MM.1S (cell line): ENCODE measurements at places on chromosomes 5 and 9.

GRCh38 chr9:110797611-110798010, 129.0 kb downstream of the MUSK start:
- no peak for DNase-seq
- H3K4me1 ChIP-seq: no peaks in the 10 kb centered on the region
- H3K27ac ChIP-seq: no peak overlapping the region
- no peaks in the 10 kb centered on the region for H3K36me3 ChIP-seq

GRCh38 chr5:65803699-65804391, 81.8 kb downstream of the NLN start:
- no peaks in the 10 kb centered on the region for H3K36me3 ChIP-seq
- DNase-seq: no peak
- no peak overlapping the region for H3K4me3 ChIP-seq
- H3K27me3 ChIP-seq: no peaks in the 10 kb centered on the region

GRCh38 chr5:61293071-61293470, 39.0 kb upstream of the ZSWIM6 start:
- no peaks in the 10 kb centered on the region for H3K36me3 ChIP-seq
- H3K27ac ChIP-seq: no peak overlapping the region
- H3K4me1 ChIP-seq: peaks cover 8% of the 10 kb centered on the region
- DNase-seq: no peak

- peak; percentile 15 for DNase-seq
- no peaks in the 10 kb centered on the region for H3K4me1 ChIP-seq
- H3K27ac ChIP-seq: no peak overlapping the region
- H3K36me3 ChIP-seq: no peaks in the 10 kb centered on the region
- no peak overlapping the region for H3K4me3 ChIP-seq
Measured at GRCh38 chr5:27124590-27124989, 86.2 kb upstream of the CDH9 start.

DNA sequence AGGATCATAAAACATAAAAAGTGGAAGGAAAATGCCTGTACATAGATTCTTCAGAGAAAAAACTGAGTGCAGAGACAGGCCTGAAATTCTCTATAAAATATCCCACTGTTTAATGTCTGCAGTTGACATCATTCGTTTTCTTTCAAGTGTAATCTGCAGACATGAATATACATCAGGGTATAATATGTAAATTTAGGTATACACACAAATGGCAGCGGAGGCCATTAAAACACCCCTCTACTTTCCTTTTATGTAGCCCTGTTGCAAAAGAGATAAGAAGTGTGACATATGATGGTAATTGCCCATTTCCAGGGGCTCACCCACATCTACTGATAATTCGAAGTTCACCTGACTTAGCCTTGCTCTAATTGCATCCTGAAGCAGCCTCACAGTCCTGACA, 164.3 kb downstream of the SLC24A2 start:
- no peak for DNase-seq
- no peaks in the 10 kb centered on the region for H3K36me3 ChIP-seq
- H3K27ac ChIP-seq: no peak overlapping the region

GRCh38 chr5:124913329-124913653, 166.9 kb upstream of the ZNF608 start:
- peaks cover 9% of the 10 kb centered on the region for H3K4me1 ChIP-seq
- no peak for DNase-seq
- no peak overlapping the region for H3K4me3 ChIP-seq
- no peak overlapping the region for H3K27ac ChIP-seq
- no peaks in the 10 kb centered on the region for H3K36me3 ChIP-seq

DNA sequence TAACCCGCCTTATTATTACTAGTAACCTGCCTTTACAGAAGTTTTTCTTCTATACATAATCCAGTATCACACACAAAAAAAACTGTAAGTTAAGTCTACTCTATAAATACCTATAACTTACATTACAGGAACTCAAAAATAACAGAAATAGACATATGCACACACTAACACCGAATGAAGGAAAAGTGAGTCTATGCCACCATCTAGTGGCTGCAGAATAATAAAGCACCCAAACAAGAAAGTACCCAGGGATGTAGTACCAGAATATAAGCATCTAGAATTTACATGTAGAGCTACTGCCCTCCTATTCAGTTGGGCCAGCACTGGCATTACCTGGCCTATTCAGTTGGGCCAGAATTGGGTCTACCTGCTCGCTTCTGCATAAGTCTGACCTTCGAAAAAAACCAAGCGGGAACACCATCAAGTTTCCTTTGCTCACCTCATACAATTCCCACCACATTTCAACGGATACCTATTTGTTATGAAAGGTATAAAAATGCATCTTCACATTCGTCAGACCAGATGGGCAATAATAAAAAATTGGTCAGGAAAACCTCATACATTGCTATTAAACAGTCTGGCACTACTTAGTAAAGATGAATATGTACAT, 4.0 kb upstream of the NIPSNAP3A start:
- no peaks in the 10 kb centered on the region for H3K4me1 ChIP-seq
- H3K4me3 ChIP-seq: no peak overlapping the region
- H3K27me3 ChIP-seq: no peaks in the 10 kb centered on the region
- H3K36me3 ChIP-seq: no peaks in the 10 kb centered on the region
- H3K27ac ChIP-seq: no peak overlapping the region

GRCh38 chr5:73812962-73813588, 187.1 kb downstream of the ARHGEF28 start:
- H3K36me3 ChIP-seq: no peaks in the 10 kb centered on the region
- no peak overlapping the region for H3K27ac ChIP-seq
- H3K27me3 ChIP-seq: no peaks in the 10 kb centered on the region

GRCh38 chr9:101445353-101446029, 9.9 kb upstream of the ALDOB start:
- H3K27ac ChIP-seq: no peak overlapping the region

- H3K4me3 ChIP-seq: no peak overlapping the region
- DNase-seq: no peak
- peaks cover 18% of the 10 kb centered on the region for H3K27me3 ChIP-seq
- H3K36me3 ChIP-seq: no peaks in the 10 kb centered on the region
- H3K4me1 ChIP-seq: no peaks in the 10 kb centered on the region
- no peak overlapping the region for H3K27ac ChIP-seq
Measured at GRCh38 chr5:573976-574375, 38.2 kb upstream of the CEP72 start.

- H3K4me1 ChIP-seq: peaks cover 10% of the 10 kb centered on the region
- H3K27ac ChIP-seq: peak overlapping the region; percentile 11; the same call in 1 of the 2 replicates
- no peaks in the 10 kb centered on the region for H3K36me3 ChIP-seq
- no peak overlapping the region for H3K4me3 ChIP-seq
- no peaks in the 10 kb centered on the region for H3K27me3 ChIP-seq
Measured at GRCh38 chr5:149724884-149725283, 5.2 kb upstream of the PPARGC1B start.

- H3K36me3 ChIP-seq: no peaks in the 10 kb centered on the region
- peak; percentile 7 for DNase-seq
- no peak overlapping the region for H3K4me3 ChIP-seq
- no peaks in the 10 kb centered on the region for H3K4me1 ChIP-seq
- no peak overlapping the region for H3K27ac ChIP-seq
- peaks cover under 1% of the 10 kb centered on the region; the same call in 1 of the 2 replicates for H3K27me3 ChIP-seq
Measured at GRCh38 chr9:21244836-21245235, 5.0 kb upstream of the IFNA14 start.

GRCh38 chr9:7963026-7963425, 163.4 kb upstream of the DMAC1 start:
- H3K36me3 ChIP-seq: no peaks in the 10 kb centered on the region
- no peak for DNase-seq
- H3K27ac ChIP-seq: no peak overlapping the region
- H3K4me1 ChIP-seq: no peaks in the 10 kb centered on the region
- H3K27me3 ChIP-seq: no peaks in the 10 kb centered on the region

- H3K36me3 ChIP-seq: no peaks in the 10 kb centered on the region
- no peak for DNase-seq
- H3K4me3 ChIP-seq: no peak overlapping the region
- no peaks in the 10 kb centered on the region for H3K4me1 ChIP-seq
- no peak overlapping the region for H3K27ac ChIP-seq
- no peaks in the 10 kb centered on the region for H3K27me3 ChIP-seq
Measured at GRCh38 chr5:73654819-73655318, 28.9 kb downstream of the ARHGEF28 start.

- no peaks in the 10 kb centered on the region for H3K4me1 ChIP-seq
- no peak for DNase-seq
- H3K36me3 ChIP-seq: no peaks in the 10 kb centered on the region
- no peaks in the 10 kb centered on the region for H3K27me3 ChIP-seq
Measured at GRCh38 chr5:14424011-14424685, 157.4 kb upstream of the OTULINL start.

DNA sequence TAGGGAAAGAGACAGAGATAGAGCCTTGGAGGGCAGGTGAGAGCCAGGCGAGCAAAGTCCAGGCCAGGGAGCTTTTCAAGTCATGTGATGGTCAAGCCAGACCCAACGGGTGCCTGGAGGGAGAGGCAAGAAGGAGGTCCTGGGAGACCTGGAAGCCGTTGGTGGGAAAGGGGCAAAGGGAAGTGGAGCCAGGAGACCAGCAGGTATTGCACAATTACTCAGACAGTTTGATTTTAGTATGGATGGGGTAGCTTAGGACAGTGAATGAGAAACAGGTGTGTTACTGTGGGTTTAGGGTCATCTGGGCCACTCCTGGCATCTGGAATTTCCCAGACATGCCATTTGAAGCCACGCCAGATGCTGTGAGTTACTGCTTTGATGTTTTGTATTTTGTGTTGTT, 5.1 kb downstream of the SECISBP2 start:
- no peak overlapping the region for H3K4me3 ChIP-seq
- no peak for DNase-seq
- peaks cover 5% of the 10 kb centered on the region; the same call in 1 of the 2 replicates for H3K4me1 ChIP-seq
- H3K27me3 ChIP-seq: no peaks in the 10 kb centered on the region
- H3K27ac ChIP-seq: no peak overlapping the region

- H3K36me3 ChIP-seq: peaks cover 10% of the 10 kb centered on the region
- no peaks in the 10 kb centered on the region for H3K27me3 ChIP-seq
- DNase-seq: no peak
- H3K4me3 ChIP-seq: no peak overlapping the region
- H3K27ac ChIP-seq: no peak overlapping the region
- no peaks in the 10 kb centered on the region for H3K4me1 ChIP-seq
Measured at GRCh38 chr9:120393386-120394057, 186.4 kb downstream of the CDK5RAP2 start.

DNA sequence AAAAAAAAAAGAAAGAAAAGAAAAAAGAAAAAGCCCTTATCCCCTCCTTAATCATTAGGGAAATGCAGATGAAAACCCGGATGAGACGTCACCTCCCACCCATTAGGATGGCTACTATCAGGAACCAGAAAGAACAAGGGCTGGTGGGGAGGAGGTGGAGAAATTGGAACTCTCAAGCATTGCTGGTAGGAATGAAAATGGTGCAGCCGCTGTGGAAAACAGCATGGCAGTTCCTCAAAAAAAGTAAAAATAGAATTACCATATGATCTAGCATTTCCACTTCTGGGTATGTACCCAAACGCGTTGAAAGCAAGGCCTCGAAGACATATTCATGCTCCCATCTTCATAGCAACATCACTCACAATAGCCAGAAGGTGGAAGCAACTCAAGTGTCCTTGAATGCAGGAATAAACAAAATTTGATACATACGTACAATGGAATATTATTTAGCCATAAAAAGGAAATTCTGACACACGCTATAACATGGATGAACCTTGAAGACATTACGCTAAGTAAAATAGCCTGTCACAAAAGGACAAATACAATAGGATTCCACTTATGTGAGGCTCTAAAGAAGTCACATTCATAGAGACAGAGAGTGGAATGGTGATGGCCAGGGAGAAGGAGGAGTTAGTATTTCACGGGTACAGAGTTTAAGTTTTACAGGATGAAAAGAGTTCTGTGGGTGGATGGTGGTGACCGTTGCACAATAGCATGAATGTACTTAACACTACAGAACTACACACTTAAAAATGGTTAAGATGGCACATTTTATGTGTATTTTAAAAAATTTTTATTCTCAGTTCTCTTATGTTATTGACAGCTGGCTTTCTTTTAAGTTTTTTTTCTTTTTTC, 166.8 kb upstream of the IER5L start:
- no peak overlapping the region for H3K27ac ChIP-seq
- H3K4me1 ChIP-seq: no peaks in the 10 kb centered on the region
- H3K4me3 ChIP-seq: no peak overlapping the region
- no peak for DNase-seq
- no peaks in the 10 kb centered on the region for H3K36me3 ChIP-seq
- H3K27me3 ChIP-seq: peaks cover 18% of the 10 kb centered on the region

DNA sequence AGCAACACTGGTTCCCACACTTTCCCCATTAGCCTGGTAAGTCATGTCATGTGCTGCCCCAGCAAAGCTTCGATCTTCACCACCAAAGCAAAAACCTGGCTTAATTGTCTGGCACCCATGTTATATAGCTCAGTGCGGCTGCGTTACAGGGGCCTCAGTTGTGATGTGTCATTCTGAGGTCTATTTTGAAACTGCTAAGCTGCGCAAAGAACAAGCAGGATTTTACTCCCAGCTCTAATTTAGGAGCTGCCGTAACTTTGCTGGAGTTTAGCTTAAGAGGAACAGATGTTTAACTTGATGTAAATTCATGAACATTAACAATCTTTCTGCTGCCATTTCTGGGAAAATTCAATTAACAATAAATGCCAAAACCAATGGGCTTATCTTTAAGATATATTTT, 274.1 kb downstream of the HSPA4 start:
- H3K4me1 ChIP-seq: 0 out of 2 replicates have a peak, but pooled peaks cover 3% of the 10 kb centered on the region
- H3K27me3 ChIP-seq: no peaks in the 10 kb centered on the region
- H3K36me3 ChIP-seq: no peaks in the 10 kb centered on the region
- H3K4me3 ChIP-seq: no peak overlapping the region
- no peak overlapping the region for H3K27ac ChIP-seq
- DNase-seq: no peak

GRCh38 chr9:95062596-95063065, 254.9 kb downstream of the FANCC start:
- H3K27me3 ChIP-seq: no peaks in the 10 kb centered on the region
- no peaks in the 10 kb centered on the region for H3K4me1 ChIP-seq
- no peak overlapping the region for H3K4me3 ChIP-seq
- DNase-seq: no peak

DNA sequence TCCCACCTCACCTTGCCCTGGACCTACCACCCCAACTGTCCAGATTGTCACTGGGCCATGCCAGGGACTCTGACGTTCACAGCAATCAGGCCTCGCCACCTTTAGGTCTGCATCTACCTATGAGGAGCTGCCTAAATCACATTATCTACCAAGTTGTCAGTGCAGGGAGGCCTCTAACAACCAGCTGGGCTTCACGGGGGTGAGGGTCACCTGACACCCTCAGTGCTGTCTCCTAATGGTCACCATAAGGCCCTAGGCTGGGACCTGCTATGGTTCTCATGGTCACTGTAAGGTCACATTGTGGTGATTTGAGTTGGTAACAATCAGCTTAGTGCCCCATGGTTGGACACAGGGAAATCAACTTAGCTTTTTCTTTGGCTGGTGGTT, 119.2 kb upstream of the CXCL14 start:
- H3K27ac ChIP-seq: no peak overlapping the region
- H3K36me3 ChIP-seq: no peaks in the 10 kb centered on the region
- no peaks in the 10 kb centered on the region for H3K4me1 ChIP-seq
- H3K4me3 ChIP-seq: no peak overlapping the region
- no peak for DNase-seq

GRCh38 chr9:99063522-99063921, 41.4 kb upstream of the TGFBR1 start:
- H3K27ac ChIP-seq: no peak overlapping the region
